Vein endothelial cell (primary cell): ENCODE measurements at places on chromosomes 16 and 17. TPM values are rescaled to one million over a fixed set of nuclear protein-coding genes. Genes with fewer than 3 reads are reported as not detected.

Gene SP6
- total RNA-seq = 0.33 and 1.2 TPM in 2 replicates

Gene RAB11FIP4
- not detected in 2 replicates for total RNA-seq

Gene INCA1
- 0.33 and 0.48 TPM in 2 replicates for total RNA-seq

Gene DRC3
- total RNA-seq = 1.7 and 2.0 TPM in 2 replicates

Gene NPIPA8
- total RNA-seq = 0.19 TPM in 1 of 2 replicates, not detected in the other

Gene CACNG5
- total RNA-seq = not detected in 2 replicates

Gene TMEM114
- total RNA-seq = not detected in 2 replicates

Gene HOXB4
- 5.2 and 6.0 TPM in 2 replicates for total RNA-seq

Gene KRT24
- total RNA-seq = not detected in 2 replicates

Gene CNTD1
- under 0.01 TPM in 1 of 2 replicates, not detected in the other for total RNA-seq

Gene CCL2
- 424 and 431 TPM in 2 replicates for total RNA-seq

Gene HID1
- 38.4 and 39.8 TPM in 2 replicates for total RNA-seq

Gene TNFRSF13B
- not detected in 2 replicates for total RNA-seq

Gene GGT6
- not detected in 2 replicates for total RNA-seq

Gene KIF2B
- not detected in 2 replicates for total RNA-seq

Gene PDF
- 9.6 and 12.4 TPM in 2 replicates for total RNA-seq

Gene CACNG1
- not detected in 2 replicates for total RNA-seq

Gene CDH13
- total RNA-seq = 167 and 235 TPM in 2 replicates

Gene GUCY2D
- total RNA-seq = not detected in 2 replicates

Gene SLC5A2
- 0.10 TPM in 1 of 2 replicates, not detected in the other for total RNA-seq

Gene RAP1GAP2
- 1.8 and 8.8 TPM in 2 replicates for total RNA-seq

Gene CSH1
- total RNA-seq = not detected in 2 replicates
